ENCODE measurements at places on chromosomes 4 and X.
A peak's percentile ranks its signal among the peaks of the same experiment; 100 is the strongest.

DNA sequence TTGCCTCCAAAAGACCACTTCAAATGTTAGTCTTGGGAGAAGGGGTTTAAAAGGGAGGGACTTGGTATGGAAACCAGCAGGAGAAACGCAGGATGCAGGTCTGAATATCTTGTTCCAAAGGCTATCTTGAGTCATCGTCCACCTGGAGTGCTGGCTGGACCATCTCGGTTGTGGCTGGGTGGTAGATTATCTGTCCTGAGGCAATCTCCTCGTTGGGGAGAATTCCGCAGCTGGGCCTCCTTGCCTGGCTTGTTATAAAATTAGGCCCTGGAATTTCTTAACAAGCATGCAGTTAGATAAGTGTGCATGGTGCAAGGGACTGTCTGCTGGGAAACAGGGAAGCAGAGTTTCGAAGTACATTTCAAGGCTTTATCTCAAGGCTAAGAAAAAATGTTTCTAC, 2045.7 kb upstream of the TENM3 start:
- DNase-seq: no peak

- DNase-seq: no peak
Observed at GRCh38 chr4:59904331-59904730, 1295.8 kb upstream of the ADGRL3 start.

- no peak for DNase-seq
Observed at GRCh38 chrX:17174671-17175070, 200.3 kb upstream of the NHS start.

- no peak for DNase-seq
Observed at GRCh38 chr4:30879855-30880598, 159.9 kb downstream of the PCDH7 start.

- DNase-seq: no peak
Observed at GRCh38 chr4:83536362-83537272, 709 bp downstream of the GPAT3 start.

- DNase-seq: no peak
Observed at GRCh38 chr4:48254381-48255071, 15.1 kb downstream of the TEC start.

GRCh38 chrX:129748305-129748704, 9.5 kb downstream of the XPNPEP2 start:
- DNase-seq: no peak

GRCh38 chr4:119026662-119027444, 108.8 kb upstream of the MYOZ2 start:
- no peak for DNase-seq

GRCh38 chrX:66162331-66162822, 1.7 kb upstream of the HEPH start:
- DNase-seq: no peak

DNA sequence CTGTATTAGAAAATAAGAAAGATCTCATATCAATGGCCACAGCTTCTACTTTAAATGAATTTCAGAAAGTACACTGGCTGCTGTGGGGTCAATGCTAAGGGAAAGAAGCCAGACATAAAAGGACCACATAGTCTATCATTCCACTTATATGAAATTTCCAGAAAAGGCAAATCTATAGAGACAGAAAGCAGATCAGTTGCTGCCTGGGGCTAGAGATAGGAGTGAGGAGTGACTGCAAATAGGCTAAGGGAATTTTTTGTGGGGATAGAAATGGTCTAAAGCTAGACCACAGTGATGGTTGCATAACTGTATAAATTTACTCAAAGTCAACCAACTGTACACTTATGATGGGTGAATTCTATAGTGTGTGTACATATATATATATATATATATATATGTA, 8.3 kb downstream of the GAB3 start:
- no peak for DNase-seq

GRCh38 chr4:164716901-164717300, 37.0 kb upstream of the SMIM31 start:
- DNase-seq: no peak

GRCh38 chrX:10341309-10341708, 184.5 kb downstream of the CLCN4 start:
- no peak for DNase-seq

GRCh38 chr4:135672202-135672601, 1470.6 kb upstream of the PABPC4L start:
- DNase-seq: no peak

GRCh38 chr4:152103181-152103901, 342.5 kb upstream of the GATB start:
- no peak for DNase-seq

GRCh38 chr4:163540448-163540847, 46.0 kb downstream of the TMA16 start:
- no peak for DNase-seq

DNA sequence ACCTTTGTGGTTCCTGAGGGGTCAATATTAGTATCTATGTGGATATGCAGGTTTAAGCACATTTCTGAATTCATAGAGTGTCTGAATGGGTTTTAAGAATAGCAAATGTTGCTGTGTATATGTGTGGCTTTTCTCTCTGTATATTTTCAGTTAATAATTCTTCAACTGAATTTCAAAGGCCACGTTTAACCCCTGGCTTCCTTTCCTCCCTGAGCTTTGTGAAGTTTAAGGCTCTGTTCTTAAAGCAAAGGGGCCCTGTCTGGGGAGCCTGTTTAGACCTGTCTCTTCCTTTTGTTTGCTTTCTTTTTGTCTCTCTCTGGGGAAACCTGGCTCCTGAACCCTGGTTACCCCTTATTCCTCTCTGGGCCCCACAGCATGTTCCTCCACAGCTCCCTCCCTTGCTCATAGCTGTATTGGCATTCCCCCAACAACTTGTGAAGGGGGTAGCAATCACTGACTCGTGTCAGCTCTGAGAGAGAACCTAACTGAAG, 139.1 kb downstream of the COL4A6 start:
- DNase-seq: no peak

- no peak for DNase-seq
Observed at GRCh38 chr4:188781655-188782054, 642.4 kb downstream of the TRIML1 start.

GRCh38 chr4:8070736-8071718, 87.6 kb downstream of the ABLIM2 start:
- DNase-seq: no peak

DNA sequence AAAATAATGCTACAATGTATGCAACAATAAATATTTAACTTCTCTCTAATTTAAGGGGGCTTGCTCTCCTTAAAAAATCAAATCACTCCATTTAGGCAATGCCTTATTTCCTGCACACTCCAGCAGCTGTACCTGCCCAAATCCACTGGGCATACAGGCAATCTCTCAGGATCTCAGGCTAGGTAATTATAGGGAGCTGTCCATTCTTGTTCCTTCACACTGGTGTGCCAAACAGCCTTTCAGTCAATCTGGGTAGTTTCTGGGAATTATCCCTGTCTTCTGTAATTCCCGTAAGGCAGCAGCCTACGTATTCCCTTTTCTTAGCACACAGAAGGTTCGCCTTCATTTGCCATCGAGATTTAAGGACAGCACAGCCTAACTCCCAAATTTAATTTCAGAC, 922.6 kb upstream of the SLIT2 start:
- DNase-seq: no peak

DNA sequence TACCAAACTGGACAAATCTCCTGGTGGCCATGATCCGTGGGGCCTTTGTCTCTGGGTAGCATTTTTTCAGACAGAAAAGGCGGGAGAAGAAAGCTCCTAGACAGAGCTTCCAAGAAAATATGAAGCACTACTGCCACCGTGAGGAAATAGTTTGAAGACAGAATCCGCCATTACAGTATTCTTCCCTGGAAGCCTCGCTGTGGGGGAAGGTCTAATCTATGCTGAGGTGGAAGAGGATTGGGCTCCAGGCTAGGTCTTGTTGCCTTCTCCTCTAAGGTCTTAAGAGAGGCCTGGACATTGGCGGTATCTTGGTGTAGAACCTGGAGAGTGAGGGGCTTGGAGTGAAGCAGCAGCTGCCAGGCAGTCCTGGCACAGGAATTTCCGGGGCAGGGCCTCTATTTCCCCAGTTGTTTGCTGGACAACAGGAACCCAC, 218.9 kb downstream of the OR13H1 start:
- DNase-seq: peak; percentile 77

DNA sequence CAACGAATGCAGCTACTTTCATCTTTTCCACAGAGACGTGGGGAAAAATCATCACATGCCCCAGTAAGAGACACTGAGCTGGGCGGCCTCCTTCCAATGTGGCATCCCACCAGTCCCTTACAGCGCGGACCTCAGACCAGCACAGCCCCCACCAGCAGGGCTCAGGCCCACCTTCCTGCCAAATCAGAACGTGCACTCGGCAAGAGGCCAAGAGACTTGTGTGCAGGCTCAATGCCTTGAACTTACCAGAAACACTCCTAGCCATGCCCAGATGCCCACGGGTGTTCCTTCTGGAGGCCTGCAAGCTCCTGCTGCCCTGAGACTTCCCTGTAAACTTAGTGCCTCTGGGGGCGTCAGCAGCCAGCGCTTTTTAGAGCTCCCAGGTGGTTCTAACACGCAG, 31.2 kb downstream of the WDR1 start:
- DNase-seq: no peak

DNA sequence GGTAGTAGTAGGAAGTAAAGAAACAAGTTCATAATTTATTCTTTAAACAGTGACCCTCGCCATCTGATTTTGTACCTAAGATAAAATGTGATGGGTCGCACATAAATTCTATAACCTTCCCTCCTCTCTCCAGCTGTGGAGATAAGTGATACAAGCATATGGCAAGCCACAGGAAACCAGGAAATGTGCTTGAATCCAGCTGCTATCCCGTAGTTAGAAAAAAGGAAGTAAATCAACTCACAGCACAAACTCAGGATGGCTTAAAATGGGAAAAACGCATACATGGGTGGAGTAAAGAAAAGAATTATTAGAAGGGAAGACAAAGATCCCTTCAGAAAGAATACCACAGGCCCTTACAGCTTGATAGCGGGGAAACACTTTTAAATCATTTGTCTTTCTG, 78.2 kb downstream of the ZNF827 start:
- no peak for DNase-seq

DNA sequence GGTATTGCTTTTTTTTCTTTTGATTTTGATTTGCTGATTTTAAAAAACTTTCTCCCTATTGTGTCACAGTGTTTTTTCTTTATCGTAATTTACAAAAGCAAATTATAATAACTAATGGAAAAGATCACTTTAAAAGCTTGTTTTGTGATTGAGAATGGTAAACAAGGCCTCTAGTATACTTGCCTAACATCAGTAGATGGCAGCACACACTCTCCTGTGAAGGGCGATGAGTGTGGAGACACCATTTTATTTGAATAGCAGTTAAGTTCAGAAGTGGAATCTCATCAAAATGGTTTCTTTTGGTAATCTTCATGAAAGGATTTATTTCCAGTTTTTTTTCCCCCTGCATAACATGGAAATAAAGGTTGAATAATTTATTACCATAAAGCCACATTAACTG, 72.3 kb downstream of the PAK3 start:
- peak; percentile 9 for DNase-seq

GRCh38 chr4:145098675-145099037, 545 bp downstream of the ABCE1 start:
- DNase-seq: peak; percentile 53

GRCh38 chr4:119087656-119088055, 48.0 kb upstream of the MYOZ2 start:
- DNase-seq: no peak

- peak; percentile 72 for DNase-seq
Observed at GRCh38 chrX:130079824-130080406, 30.4 kb downstream of the ELF4 start.

DNA sequence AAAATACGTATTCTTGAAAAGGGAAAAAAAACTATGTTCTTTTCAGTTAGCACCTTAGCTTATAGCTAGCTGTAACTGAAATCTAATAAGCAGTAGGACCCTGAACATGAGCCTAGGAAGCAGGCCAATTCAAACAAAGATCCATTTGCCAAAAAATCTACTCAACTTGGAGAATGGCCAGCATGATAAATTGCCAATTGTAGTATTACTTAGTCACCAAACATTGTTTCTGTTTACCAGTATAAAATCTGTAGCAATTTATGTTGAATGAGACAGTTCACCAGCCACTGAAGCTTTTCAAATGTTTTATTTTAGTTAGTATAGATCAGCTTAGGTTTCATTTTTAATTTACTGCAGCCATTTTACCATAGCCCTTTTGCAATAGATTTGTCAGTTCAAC, 323.6 kb upstream of the DIPK2B start:
- DNase-seq: no peak

DNA sequence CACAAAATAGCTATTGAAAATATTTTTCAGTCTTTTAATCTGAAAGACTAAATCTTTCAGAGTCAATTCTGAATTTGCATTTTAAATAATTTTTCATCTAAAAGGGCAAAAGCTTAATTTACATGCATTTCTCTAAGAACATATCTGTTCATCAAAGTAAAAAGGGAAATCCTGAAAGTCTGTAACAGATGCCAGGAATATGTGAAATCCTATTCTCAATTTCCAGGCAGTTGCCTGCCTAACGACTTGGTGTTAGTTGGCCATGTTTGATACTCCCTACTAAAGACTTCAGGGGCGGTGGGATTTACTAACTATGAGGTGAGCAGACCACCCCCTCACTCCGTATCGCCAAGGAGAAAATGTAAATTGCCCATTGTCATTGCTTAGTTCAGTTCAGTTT, 136.8 kb downstream of the KIT start:
- DNase-seq: no peak

GRCh38 chrX:15143825-15144121, 126.1 kb downstream of the ASB9 start:
- DNase-seq: no peak

- peak; percentile 76 for DNase-seq
Observed at GRCh38 chrX:79161655-79162054, 17.2 kb downstream of the GPR174 start.

DNA sequence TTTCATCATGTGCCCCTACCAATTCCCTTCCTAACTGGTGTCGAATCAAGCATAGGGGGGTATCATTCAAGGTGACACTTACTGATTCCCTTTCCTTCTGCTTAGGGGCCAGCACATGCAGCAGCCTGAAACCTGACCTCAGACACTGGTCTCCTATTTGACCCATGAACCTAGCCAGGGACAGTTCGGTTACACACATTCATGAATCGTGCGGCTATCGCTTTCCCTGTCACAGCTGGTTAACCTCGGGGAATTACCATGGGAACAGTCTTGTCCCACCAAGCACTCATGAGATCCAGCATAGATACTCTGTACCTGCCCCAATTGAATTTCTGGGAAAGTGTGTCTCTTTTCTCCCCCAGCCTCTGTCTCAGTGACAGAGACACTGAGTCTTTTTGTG, 140.4 kb downstream of the ZNF674 start:
- DNase-seq: no peak

- no peak for DNase-seq
Observed at GRCh38 chrX:17656035-17656418, 81.3 kb upstream of the SCML1 start.

DNA sequence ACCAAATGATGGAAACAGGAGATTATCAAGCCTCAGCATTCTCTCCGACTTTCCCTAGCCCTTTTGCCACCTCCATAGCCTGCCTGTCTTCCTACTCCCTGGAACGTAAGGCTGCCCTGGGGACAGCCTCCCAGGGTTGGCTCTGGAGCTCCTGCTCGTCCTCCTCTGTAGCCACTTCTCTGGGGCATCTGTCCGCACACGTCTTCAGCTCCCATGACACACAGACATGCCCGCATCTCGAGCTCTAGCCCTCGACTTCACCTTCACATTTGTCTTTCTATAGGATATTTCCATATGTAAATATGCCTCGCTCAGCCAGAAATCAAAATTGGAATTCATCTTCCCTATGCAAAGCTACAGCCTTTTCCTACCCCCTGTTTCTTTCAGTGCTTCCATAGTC, 67.7 kb downstream of the TSC22D3 start:
- DNase-seq: no peak

- DNase-seq: no peak
Observed at GRCh38 chr4:163988865-163989264, 494.4 kb downstream of the TMA16 start.

- DNase-seq: no peak
Observed at GRCh38 chr4:33226133-33226532, 2506.0 kb downstream of the PCDH7 start.
